ENCODE measurements at places on chromosomes 16 and 17.

GRCh38 chr16:73199214-73199613 lies 151.3 kb upstream of the ZFHX3 start:
- no peak for DNase-seq

- DNase-seq = no peak
Observed at GRCh38 chr17:59637611-59638310, 18.1 kb downstream of the CLTC start.

- DNase-seq = no peak
Observed at GRCh38 chr16:27951489-27952120, 111.9 kb downstream of the GSG1L start.

DNA sequence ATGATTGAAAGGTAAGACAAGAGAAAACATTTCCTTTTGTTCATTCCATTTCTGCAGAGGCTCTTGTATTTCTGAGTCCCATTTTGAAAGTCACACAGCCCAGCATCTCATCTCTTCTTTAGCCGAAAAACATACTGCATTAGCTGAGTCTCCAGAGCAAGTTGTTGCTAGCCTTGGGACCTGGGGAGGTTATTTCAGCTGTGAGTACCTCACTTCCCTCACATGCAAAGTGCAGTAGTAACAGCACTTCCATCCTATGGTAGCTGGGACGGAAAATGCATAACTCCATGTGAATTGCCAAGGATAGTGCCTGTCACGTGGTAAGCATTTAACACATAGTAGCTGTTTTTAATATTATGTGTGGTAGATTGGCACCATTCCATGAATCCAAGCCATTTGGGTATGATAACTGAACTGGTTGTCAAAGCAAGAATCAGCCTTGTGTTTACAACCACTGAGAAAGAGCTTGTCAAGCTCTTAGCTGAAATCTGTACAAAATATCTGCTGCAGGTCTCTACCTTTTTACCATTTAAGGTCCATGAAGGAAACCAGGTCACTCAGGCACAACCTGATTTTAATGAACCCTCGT lies 345.7 kb downstream of the CDH13 start:
- DNase-seq = no peak

DNA sequence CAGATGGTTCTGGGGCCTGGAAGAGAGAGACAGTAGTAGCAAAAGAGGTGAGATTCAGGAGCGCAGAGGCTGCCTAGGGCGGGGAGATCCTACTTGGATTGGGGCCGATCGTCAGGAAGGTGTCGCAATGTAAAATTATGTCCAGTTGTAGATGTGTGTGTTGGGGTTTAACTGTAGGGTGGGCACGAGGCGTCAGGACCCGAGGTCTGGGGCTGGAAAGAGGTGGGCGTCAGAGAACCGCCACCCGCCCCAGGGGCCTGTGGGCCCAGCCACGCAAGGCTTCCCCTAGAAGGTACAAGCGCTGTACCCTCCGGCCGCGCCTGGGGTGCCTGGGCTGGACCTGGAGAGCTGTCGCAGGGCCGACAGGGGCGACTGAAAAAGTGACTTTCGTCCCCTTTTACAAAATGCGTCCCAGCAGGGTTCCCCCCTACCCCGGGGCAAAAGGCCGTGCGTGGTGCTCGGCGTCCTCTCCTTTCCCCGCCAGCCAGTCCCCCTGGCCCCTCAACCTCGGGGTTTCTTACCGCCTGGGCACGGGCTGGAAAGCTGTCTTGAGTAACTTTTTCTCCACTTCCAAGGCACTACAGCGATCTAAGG lies 2.8 kb downstream of the IRX3 start:
- peak; percentile 41 for DNase-seq

GRCh38 chr16:88055356-88055755 lies 104.1 kb downstream of the BANP start:
- no peak for DNase-seq

- DNase-seq = no peak
Observed at GRCh38 chr17:68532826-68533225, 20.6 kb downstream of the PRKAR1A start.

DNA sequence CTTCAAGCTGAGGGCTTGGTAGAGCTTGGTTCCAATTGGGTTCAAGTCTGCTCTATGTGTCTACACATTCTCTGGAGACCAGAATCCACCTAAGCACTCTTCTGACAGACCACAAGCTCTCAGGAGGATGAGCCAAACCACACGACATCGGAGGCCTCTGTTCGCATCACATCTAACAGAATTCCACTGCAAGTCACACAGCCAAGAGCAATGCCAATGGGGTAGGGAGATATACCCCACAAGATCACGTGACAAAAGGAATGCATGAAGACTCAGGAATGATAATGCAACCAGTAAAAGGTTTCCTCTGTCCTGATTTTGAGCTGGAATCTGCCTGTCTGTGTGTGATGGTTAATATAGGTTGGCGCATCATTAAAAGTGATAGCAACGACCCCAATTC lies 46.6 kb upstream of the RPL38 start:
- no peak for DNase-seq

GRCh38 chr16:10225653-10226052 lies 43.4 kb upstream of the GRIN2A start:
- no peak for DNase-seq

GRCh38 chr17:81494626-81495377 lies 17.8 kb downstream of the ACTG1 start:
- DNase-seq = no peak

GRCh38 chr17:79532107-79532790 lies 78.6 kb downstream of the RBFOX3 start:
- no peak for DNase-seq

GRCh38 chr17:12431188-12431587 lies 234.5 kb upstream of the MYOCD start:
- DNase-seq = no peak

DNA sequence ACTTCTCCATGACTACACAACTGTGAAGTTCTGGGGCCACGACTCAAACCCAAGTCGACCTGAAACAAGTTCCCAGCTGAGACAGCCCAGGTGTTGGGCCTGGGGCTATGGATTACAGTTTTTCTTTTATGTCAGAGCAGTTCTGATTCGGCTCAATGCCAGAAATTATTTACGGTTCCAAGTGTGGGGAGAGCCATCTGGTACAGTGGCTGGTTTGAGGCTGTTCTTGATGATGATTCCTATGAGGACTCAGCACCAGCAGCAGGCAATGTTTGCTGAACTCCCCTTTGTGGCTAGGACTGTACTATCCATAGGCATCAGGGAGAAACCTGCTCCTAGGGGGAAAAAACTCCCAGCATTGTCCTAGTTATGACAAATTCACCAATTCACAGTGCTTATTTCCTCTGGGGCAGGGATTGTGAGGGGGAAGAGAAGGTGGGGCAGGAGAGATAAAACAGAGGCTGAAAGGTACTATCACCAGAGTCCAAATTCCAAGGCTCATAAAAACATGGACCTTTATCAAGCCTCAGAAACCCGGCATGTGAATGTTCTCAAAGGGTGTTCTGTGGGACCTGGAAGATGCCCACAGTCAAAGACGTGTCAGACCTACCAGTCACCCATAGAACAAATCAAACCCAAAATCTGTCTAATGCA lies 18.2 kb upstream of the CMTM4 start:
- no peak for DNase-seq

- DNase-seq = no peak
Observed at GRCh38 chr16:85127379-85127723, 15.1 kb upstream of the CIBAR2 start.

- peak; percentile 2 for DNase-seq
Observed at GRCh38 chr16:82470620-82471152, 156.1 kb upstream of the CDH13 start.

DNA sequence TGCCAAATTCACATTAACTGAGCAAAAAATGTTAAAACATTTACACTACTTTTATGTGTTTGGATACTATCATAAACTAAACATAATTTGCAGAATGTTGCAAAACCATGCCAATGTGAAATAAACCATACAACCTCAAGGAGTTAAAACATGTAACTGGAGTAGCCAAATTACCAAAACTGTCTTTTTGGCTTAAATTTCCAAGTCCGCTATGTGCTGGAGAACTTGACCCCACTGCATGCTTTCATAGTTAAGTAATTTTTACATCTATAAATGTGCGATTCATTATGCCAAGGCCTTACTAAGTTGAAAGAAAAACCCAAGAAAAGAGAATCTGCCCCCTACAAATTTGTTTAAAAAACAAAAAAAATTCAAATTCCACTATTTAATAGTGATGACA lies 28.2 kb downstream of the BRD7 start:
- DNase-seq = no peak

- DNase-seq = no peak
Observed at GRCh38 chr17:42880776-42881310, 19.8 kb upstream of the G6PC1 start.

- no peak for DNase-seq
Observed at GRCh38 chr16:71919035-71919434, 23.7 kb downstream of the IST1 start.

DNA sequence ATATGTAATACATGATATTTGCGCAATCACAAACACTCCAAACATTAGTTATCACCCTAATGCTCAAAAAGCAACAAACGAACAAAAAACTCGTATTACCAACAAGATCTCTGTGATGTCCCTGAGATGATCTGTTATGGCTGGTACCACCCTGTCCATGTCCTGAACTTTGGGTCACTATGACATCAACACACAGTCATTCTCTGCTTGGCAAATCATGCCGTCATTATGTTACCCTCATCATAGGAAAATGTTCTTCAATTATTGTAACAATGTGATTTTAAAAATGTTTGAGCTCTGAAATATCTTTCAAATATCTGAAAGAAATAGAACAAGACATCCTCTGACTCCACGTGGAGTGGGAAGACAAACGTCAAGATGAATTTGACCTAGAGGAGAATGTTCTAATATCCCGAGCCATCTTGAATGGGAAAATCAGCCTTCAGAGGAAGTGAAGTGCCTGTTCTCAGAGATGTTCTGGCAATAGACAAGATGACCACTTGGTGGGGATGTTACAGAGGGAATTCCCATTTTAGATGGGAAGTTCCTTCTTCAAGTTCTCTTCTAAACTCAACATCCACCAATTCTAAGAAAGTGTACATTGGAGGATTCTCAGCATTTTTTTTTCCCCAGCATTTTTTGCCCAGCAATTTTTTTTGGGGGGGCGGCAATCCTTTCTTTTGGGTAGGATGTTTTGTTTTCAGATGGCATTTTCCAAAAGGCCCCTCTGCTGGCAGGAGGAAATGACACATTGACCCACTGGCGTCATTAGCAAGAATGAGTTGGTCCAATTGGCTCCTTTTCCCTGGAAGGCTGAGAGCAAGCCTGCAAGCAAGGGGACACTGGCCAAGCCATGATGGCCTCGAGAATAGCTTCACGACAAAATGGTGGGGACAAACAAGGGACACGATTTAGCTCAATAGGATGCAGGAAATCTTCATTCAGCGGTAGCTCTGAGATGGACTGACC lies 3.7 kb upstream of the HSD17B2 start:
- DNase-seq = peak; percentile 59

DNA sequence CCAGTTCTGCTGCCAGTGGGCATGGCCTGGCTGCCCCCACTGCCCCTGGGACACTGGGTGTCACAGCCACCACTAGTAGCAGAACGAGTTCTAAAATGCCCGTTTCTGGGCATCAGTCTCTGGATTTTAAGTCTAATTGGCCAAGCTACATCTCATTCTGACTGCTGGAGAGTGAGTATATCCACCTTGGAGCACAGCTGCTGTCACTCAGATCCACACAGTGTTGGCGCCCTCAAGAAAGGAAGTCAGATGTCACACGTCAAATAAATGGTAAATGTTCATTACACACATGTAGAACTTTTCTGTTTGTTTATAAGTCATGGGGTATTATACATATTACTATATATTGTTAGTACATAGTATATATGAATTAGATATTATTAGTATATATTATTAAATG lies 19.4 kb downstream of the GNGT2 start:
- DNase-seq = no peak

DNA sequence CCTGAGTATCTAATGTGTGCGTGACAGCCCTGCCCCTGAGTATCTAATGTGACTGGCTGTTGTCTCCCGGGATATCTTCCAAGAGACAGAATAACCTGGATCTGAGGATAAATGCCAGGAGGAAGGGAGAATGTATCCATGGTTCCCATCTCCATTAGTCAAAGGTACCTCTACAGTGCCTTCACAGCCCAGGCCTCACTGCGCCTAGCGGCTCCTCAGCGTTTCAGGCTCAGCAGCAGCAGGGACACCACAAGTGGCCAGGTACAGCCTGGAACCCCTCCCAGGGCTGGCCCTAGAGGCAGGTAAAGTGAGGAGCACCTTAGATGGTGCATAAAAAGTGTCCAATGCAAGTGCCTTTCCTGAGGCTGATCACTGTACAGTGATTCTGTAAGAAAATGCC lies 32.0 kb downstream of the SOCS3 start:
- no peak for DNase-seq

GRCh38 chr17:72287586-72287985 lies 166.8 kb downstream of the SOX9 start:
- no peak for DNase-seq

DNA sequence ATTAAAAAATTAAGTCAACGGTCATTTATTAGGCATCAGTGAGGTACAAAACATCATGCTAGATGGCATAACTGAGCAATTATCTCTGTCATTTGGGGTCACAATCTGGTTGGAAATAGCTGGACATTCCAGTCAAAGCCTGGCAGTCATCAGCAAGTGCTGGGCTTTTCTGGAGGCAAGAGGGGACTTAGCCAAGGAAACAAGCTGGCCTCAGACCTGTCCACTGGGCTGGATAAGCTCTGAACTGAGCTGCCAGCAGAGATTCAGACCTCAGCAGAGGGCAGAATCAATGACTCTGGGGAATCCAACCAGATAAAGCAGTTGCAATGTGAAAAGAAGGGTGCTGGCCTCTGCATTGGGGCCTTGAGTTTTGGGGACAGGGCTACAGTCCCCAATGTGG lies 161.9 kb upstream of the NOL11 start:
- no peak for DNase-seq

GRCh38 chr17:36829676-36830075 lies 107.6 kb upstream of the LHX1 start:
- DNase-seq = no peak

- no peak for DNase-seq
Observed at GRCh38 chr16:20960899-20961298, 60.3 kb downstream of the LYRM1 start.

- no peak for DNase-seq
Observed at GRCh38 chr17:49753959-49754391, 10.0 kb downstream of the FAM117A start.

DNA sequence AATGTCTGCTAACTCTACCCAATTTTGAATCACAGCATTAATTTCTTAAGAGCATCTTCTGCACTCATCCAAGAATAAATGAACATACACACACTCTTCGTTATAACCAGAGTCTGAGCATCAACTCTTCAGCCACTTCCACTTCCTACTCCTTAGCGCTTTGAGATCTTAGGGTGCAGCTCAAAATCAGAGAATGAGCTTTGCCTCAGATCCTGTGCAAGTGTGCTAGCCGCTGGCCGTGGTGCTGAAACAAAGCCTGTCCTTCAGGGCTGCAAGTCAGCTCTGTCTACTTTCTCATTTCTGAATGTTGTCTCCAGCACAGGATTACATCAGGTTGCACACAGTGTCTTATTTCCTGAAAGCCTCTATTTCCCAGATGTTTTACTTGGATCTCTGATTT lies 165.4 kb downstream of the AIPL1 start:
- DNase-seq = peak; percentile 34

DNA sequence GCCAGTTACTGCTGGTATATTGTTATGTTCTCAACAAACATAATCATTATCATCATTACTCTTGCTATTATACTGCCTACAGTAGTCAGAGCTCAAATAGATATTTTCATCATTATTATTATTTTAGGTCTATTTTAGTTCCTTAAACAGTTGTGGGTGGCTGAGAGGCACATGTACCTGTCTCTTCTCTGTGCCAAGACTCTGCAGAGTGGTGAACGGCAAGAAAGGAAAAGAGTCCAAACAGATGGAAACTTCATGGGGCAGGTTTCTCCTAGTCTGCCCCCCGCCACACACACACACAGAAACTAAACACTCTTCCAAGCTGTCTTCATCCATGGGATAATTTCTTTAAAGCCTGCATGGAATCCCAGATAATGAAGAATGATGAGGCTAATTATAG lies 77.7 kb upstream of the CLEC3A start:
- DNase-seq = no peak

Measured in fibroblast of skin of right biceps (primary cell).